NCI-H1092 (cell line): ENCODE measurements at places on chromosomes 13 and 19.
A peak's percentile ranks its signal among the peaks of the same experiment; 100 is the strongest.

- peak; percentile 26 for DNase-seq
Measured at GRCh38 chr13:43303033-43303729, 279.8 kb downstream of the DNAJC15 start.

DNA sequence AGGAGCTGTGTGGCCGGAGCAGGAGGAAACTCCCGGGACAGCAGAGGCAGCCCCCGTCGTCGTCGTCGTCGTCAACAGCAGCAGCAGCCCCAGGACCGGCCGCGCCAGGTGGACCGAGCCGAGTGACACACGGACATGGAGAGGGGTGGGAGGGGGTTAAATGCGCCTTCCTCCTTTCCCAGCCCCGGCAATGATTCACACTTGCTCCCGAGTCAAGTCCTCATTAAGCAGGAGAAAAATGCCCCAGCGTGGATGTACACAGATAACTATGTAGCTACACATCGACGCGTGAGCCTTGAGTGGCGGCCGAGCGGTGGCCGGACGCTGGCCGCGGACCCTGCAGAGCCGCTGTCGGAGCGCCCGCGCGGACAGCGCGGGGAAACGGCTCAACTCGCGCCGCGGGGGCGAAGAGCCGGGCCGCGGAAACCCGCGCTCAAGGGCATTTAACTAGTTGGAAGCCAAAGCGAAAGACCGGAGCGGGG is 645 bp downstream of the UBL3 start:
- DNase-seq = no peak

GRCh38 chr13:23898101-23898500 is 799 bp upstream of the C1QTNF9B start:
- DNase-seq = no peak

DNA sequence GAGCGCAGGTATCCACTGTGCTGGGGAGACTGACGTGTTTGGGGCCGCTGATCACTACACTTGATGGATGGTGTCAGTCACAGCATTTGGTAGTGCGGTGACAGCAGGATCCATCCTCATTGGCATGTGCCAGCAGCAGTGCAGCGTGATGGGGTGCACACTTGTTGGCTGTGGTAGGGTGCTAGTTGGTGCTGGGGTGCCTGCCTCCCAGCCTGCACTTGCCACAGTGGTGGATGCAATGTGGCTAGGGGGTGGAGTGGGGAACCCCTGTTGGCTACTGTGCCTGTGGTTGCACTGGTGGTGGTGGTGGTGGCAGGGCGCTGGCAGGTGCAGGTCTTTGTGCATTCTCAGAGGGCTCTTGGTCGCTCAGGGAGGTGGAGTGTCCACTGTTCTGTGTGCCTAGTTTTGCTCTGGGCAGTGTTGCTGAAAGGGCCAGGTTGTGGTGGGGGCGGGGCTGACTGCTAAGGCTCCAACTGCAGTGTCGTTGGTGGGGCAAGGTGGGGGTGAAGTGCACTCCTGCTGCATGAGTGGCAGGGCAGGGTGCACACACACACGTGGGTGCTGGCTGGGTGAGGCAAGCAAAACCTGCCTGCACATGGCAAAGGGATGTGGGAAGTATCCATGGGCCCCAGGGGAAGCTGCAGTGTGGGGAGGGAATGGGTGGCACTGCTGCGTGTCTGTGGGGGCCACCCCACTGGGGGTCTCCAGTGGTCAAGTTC is 84.8 kb downstream of the ZMYM2 start:
- no peak for DNase-seq

GRCh38 chr19:18946918-18947317 is 5.9 kb upstream of the HOMER3 start:
- no peak for DNase-seq

- DNase-seq = no peak
Measured at GRCh38 chr13:102298051-102298450, 103.8 kb downstream of the FGF14 start.

DNA sequence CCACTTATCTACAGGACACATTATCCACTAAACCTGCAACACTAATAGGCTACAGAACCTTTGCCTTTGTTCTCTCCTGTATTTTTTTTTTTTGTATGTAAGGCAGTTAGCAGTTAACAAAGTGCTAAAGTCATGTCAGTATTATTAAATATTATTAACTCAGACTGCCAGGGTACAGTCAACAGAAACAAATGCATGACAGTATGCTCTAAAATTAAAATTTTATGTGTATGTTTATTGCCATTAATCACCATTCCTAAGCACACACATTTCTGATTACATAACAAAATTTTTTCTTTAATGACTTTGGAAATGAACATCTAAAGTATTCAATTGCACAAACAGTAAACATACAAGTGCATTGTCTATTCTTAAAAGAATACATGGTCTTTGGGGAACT is 41.7 kb downstream of the XPO4 start:
- no peak for DNase-seq

DNA sequence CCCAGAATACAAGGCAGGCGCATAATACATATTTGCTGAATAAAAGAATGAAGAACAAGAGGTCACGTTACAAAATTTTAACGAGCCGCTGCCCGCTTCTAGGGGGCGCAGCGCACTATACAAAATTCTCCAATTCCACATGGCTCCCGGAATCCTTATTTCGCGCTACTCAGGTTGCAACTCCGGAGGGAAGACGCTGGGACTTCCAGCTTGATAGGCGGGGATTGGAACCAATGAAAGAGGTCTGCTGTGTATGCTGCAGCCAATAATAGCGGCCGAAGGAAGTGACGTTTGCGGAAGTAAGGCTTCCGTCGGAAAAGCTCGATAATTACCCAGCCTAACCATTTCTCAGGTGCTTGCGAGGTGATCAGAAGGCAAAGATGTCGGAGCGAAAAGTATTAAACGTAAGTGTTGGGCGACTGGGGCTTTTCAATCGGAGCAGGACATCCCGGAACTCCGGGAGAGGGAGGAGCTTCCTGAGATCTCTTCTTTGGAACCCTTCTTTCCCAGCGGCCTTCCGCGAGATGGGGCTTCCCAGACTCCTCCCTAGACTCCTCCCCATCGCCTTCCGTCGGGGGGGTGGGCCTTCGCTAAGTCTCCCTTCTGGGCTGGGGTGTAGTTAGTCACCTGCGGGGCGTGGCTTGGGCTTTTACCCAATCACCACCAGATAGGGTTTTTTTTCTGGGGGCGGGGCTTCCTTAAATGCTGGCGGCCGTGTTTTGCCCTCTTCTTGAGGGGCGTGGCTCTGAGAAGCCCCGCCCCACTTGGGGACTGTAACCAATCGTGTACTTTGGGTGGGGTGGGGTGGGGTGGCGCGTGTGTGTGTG is at the start of gene YJU2:
Gene YJU2, plus strand, starts transcription at position 314 of the 827 bp plus-strand sequence. Its CDS starts 67 bp downstream, at position 381.
- DNase-seq = peak; percentile 99

GRCh38 chr13:24709186-24709913 is 29.1 kb downstream of the ATP12A start:
- DNase-seq = no peak

- no peak for DNase-seq
Measured at GRCh38 chr19:5156231-5156986, 184.2 kb downstream of the PTPRS start.

DNA sequence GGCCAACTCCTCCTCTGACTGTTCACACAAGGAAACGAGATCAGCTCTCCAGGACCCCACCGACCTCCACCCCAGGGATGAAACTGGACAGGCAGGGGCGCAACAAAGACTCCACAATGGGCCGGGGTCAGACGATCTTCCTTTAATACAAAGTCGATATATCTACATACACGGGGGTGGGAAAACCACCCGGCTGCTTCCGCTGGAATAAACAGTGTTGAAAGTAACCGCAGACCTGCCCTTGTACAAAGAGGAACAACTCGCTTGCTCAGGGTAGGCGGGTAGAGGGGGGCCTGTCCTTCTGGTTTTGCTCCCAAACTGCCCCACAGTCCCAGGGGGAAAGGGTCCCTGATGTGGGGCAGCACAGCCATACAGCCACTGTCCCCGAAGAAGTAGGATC is 135.2 kb downstream of the PTPRS start:
- DNase-seq = no peak

- DNase-seq = no peak
Measured at GRCh38 chr13:66922444-66922843, 307.7 kb downstream of the PCDH9 start.

- no peak for DNase-seq
Measured at GRCh38 chr13:79530270-79530669, 49.3 kb downstream of the NDFIP2 start.
